Activated CD4-positive, alpha-beta T cell treated with anti-CD3 and anti-CD28 coated beads, Interleukin-2, amount 10 ng/mL, durations not matched to agents 24 days and 14 days (primary cell): ENCODE measurements at places on chromosomes 16 and 17. TPM values are rescaled to one million over a fixed set of nuclear protein-coding genes. Genes with fewer than 3 reads are reported as not detected.
A peak's percentile ranks its signal among the peaks of the same experiment; 100 is the strongest.

The KRT33B gene
- total RNA-seq: not detected in 2 replicates

The ENKD1 gene
- total RNA-seq: 12.7 and 13.8 TPM in 2 replicates

The KRT24 gene
- total RNA-seq: not detected in 2 replicates

The RNF222 gene
- total RNA-seq: not detected in 2 replicates

The MT4 gene
- total RNA-seq: not detected in 2 replicates

The MT1H gene
- total RNA-seq: not detected in 2 replicates

The TBC1D28 gene
- total RNA-seq: not detected in 2 replicates

The ATPAF2 gene
- 31.9 and 33.1 TPM in 2 replicates for total RNA-seq

DNA sequence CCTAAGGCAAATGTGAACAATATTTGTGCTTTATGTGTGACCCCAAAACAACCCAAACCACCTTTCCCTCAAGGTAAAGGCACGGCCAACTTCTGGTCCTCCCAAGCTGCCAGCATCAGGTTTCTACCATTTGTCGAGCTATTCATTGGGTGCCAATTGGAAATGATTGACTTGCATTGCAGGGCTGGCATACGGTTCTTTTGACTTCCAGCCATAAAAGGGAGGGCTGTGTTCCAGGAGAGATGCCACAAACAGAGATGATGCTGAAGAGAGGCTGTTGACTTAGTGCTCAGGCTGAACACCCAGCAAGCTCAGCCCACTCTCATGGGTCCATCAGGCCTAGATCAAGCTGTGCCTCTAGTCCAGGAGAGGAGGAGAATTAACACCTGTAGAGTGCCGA is 252.4 kb downstream of the GRIN2A start:
- no peak for DNase-seq

- no peak for DNase-seq
These were observed 733.4 kb upstream of the SOX9 start for GRCh38 chr17:71387456-71387855.

DNA sequence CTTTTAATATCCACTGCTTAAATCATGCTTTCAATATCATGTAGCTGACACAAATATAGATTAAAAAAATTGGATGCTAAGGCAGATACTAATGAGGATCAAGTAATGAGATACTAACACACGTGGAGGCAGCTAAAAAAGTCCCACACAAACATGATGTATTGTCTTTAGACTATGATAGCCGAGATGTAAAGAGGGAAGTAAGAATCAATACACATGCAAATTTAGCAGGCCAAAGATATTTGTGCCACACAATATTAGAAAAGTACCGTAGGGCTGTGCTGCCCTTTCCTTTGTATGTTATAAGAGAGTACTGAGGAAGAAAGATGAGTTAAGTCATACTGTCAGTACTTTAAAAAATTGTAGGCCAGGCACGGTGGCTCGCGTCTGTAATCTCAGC is 51.4 kb upstream of the STAC2 start:
- no peak for DNase-seq

- no peak for DNase-seq
These were observed 18.8 kb downstream of the TANC2 start for GRCh38 chr17:62984801-62985200.

DNA sequence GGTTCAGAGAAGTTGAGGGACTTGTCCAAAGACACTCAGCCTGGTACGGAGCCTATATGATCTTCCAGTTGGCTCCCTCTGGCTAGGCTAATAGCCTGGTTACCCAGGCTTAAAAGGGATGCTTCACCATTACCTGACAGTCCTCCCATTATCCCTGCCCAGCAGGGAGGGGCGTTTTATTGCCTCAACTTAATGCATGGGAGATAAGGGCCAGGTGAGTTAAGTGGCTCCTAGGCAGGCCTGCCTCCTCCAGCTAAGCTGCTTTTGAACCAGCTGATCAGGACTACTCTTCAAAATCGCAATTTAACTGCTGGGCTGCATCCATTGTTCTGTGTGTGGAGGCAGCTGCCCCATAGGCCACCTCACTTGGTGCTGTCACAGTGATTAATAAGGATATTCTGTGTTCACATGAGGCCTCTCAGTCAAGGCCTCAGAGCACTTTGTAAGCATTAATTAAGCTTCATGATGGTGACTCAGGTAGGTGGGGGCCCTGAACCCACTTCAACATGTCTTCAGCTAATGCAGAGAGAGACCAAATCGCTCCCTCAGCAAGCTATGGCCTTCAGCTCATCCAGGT is 27.9 kb downstream of the SMPD3 start:
- no peak for DNase-seq

DNA sequence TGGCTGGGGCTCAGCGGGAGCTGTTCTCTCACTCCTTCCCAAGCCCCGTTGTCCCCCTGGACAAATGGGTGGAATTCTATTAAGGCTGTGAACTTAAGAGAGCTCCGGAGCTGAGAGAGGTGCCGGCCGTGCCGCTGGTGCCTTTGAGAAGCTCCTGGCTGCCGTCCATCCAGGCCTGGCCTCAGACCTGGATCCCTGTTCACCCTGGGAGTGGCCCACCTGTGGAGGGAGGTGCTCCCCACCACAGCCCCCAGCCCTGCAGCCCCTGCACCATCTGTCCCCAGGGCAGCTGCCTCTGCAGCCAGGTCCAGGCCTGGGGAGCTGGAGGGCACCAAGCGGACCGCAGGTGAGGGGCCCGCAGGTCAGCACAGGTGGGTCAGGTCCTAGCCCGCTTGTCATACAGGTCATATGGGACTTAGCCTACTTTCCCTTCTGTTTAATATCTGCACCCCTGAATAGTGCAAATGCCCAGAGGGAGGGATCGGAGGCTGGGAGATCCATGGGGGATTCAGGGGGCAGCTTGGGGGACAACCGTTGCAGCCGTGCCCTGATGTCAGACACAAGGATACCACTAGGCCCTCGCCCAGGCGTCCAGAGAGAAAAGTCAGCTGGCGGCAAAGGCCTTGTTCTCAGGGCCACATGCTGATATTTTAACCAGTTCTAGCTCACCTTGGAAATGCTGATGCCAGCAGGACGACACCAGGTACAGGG is 15.2 kb upstream of the METRNL start:
- DNase-seq: no peak

- no peak for DNase-seq
These were observed 11.5 kb upstream of the SLFN12L start for GRCh38 chr17:35548978-35549377.

GRCh38 chr17:181245-182049 is at the start of gene DOC2B:
TSS of gene DOC2B (minus strand) at chr17:181650. CDS start at chr17:181479, 171 bp downstream.
- peak; percentile 76 for DNase-seq

DNA sequence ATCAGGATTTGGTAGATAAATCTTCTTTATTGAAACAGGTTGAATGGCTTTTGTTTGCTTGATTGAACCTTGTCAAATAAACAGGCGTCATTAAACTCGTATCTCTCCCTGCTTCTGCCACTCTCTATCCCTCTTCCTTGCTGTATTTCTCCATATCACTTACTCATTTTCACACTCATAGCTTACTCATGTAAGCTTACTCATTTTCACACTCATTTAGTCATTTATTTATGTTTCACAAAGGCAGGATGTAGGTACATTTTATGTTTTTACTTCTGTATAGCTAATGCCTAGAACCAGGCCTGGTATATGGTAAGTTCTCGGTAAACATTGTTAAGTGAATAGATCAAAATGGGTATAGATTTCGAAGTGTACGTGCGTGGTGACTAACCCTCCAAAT is 450.0 kb downstream of the PMP22 start:
- no peak for DNase-seq

DNA sequence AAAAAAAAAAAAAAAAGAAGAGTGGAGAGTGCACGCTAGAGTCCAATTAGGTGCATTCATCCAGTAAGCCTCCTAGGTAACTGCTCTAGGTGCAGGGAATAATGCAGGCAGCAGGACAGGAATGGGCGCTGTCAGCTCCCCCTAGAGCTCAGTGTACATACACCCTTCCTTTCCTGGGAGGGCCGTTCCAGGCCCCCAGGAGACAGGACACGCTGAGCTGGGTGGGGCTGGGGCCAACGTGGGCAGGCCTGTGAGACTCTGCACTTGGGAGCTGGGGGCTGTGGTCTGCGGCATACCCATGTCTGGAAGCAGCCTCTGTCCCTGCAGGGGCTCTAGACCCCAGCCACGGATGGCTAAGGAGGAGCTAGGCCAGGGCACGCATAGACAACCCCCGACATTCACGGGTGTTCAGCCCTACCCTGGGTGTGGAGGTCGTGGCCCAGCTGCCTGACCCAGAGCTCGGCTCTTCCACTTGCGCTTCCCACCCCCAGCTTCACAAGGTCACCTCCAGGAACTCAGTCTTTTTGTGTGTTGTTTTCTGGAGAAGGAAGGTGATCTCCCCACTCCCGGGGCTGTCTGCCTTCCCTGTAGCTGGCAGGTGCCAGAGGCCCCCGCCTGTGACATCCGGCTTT is 1.0 kb upstream of the ANTKMT start:
- no peak for DNase-seq

- DNase-seq: no peak
These were observed 13.8 kb downstream of the NETO2 start for GRCh38 chr16:47129755-47130435.

GRCh38 chr16:77985111-77985510 is 37.2 kb upstream of the CLEC3A start:
- DNase-seq: no peak

DNA sequence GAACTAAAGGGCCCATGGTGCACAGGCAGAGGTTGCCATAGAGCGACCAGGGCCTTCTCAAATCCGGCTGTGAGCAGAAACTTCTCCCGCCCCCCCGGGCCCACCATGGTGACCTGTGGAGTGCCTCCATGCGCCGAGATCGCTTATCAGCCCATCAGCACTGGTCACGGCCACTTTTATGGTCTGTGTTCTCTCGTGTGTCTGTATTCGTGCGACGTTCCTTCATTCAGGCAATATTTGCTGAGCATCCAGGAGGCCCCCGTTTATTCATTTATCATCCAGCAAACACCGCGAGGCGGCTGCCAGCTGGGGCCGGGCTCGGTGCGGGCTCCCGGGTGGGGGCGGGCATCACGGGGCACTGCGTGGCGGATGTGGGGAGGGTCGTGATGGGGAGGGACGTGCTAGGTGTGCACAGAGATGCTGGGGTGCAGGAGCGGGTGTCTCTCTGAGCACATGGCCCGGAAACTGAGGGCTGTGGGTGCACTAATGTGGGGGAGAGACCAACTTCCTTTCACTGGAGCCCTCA is 88.0 kb upstream of the CBX4 start:
- DNase-seq: peak; percentile 65

GRCh38 chr16:75333721-75334163 is 82.3 kb upstream of the BCAR1 start:
- no peak for DNase-seq

DNA sequence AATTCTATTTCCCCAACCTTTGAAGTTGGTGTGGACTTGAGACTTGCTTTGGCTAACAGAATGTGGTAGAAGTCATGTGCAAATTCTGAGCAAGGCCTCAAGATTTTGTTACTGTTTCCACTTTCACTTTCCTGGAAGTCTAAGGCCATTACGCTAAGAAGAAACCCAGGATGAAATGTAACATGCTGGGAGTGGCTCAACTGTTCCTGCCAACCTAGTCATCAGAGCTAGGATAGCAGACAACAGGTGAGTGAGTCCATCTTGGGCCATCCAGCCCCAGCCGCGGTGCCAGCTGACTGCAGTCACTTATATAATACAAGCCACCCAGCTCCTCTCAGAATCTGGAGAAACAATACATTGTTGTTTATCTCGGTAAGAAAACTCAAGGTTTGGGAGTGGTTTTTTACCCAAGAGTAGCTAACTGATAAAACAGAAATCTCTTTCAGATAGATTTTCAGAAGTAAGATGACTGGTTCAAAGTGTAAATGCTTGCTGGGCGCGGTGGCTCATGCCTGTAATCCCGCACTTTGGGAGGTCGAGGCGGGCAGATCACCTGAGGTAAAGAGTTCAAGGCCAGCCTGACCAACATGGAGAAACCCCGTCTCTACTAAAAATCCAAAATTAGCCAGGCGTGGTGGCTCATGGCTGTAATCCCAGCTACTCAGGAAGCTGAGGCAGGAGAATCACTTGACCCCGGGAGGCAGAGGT is 10.7 kb upstream of the STX4 start:
- no peak for DNase-seq

- DNase-seq: no peak
These were observed 544.8 kb upstream of the EEF2KMT start for GRCh38 chr16:5642436-5642835.

- no peak for DNase-seq
These were observed 22.0 kb upstream of the CPNE2 start for GRCh38 chr16:57070424-57070823.

DNA sequence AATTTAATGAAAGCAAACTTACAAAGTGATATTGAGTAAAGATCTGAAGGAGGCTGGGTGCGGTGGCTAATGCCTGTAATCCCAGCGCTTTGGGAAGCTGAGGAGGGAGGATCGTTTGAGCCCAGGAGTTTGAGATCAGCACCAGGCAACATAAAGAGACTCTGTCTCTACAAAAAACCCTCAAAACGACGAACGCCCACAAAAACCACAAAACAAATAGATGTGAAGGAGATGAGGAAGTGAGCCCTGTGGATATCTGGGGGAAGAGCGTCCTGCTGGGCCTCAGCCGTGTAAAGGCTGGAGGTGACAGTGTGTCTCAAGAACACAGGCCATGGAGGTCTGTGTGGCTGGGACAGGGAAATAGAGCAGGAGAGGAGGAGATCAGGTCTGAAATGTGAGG is 68.8 kb downstream of the ITFG1 start:
- DNase-seq: peak; percentile 63

DNA sequence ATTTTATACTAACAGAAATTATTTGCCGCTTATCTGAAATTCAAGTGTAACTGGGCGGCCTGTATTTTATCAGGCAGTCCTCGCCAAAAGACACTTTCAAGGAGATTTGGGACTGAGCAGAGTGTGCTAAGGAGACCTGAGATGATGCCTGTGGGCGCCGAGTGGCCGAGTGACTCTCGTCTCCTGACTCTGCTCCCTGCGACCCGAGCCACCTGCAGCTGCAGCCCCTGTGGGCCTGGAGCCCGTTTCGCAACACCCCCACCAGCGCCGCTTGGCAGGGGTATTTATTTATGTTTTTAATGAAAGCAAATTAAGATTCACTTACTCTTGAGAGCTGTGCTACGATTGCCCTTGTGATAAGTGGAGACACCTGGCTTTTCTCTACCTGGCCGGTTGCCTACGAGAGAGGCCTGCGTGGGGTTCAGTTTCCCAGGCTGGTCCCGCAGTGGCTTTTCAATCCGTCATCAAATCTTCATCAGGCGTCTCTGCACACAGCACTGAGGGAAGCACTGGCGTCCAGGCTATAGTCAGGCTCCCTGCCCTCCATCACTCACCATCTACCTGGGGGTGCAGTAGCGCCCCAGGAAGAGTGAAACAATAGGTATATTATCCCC is 124.0 kb downstream of the SEC14L1 start:
- DNase-seq: no peak

DNA sequence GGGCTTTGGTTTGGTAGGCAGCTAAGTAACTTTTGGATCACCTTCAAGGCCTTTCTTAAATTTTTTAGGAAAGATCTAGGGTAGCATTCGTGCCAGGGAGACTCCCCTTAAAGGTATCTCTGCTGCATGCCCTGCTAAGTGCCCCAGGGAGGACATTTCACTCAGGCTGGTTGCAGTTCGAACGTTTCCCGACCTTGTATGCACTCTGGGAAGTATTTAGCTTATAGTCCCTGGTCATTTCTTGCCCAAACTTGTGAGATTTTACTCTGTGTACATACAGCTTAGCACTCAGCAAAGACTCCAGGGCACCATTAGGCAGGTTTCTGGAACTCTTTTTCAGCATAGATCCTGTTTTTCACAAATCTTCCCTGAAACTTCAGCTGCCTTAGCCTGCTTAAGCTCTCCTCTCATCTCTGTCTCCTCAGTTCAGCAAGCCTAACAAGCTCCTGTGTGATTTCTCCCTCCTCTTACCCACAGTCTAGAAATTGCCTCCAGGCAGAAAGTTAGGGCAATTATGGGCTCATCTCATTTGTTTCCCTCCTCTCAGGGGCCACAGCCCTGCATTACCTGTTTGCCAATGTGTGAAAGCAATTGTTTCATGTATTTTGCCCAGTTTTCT is 84.6 kb downstream of the MRTFB start:
- no peak for DNase-seq
